ENCODE measurements at places on chromosomes 2 and 18.

GRCh38 chr2:23302591-23302990, 82.4 kb upstream of the KLHL29 start:
- DNase-seq, result no peak

DNA sequence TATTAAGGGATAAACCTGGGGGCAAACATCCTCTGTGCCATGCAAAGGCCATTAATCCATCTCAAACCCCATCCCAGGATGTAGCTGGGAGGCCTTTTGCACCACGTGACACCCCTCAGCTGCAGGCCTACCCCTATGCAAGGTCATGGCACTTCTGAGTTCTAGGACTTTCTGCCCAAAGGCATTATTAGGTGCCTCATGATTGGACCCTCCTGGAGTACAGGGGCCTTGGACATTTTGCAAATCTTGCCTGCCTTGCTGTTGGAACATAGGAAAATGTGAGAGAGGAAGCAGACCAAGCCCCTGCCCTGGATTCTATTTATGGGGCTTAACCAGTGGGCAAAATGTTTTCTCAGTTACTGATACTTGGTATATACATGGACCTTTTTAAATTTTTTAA, 44.2 kb upstream of the NFU1 start:
- no peak for DNase-seq

DNA sequence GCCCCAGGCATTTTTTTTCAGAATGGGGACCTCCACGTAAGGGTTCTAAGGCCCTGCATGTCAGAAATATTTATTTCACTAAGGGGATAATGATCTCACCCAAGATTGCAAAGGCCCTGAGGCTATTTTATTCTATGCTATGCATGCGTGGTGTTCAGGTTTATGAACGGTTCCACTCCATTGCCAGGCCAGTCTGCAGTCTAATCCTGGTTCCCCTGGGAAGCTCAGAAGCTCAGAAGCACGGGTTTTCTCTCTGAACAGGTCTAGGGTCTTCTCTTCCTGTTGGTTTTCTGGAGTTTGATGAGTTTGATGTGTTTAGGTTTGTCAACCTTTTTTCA, 256.4 kb upstream of the PXDN start:
- no peak for DNase-seq

GRCh38 chr18:23614413-23614812, 28.1 kb upstream of the NPC1 start:
- DNase-seq, result no peak

GRCh38 chr2:3313781-3314375, 63.7 kb downstream of the EIPR1 start:
- no peak for DNase-seq

Data from epithelial cell of prostate (primary cell).